ENCODE measurements at places on chromosomes 1 and 21.

DNA sequence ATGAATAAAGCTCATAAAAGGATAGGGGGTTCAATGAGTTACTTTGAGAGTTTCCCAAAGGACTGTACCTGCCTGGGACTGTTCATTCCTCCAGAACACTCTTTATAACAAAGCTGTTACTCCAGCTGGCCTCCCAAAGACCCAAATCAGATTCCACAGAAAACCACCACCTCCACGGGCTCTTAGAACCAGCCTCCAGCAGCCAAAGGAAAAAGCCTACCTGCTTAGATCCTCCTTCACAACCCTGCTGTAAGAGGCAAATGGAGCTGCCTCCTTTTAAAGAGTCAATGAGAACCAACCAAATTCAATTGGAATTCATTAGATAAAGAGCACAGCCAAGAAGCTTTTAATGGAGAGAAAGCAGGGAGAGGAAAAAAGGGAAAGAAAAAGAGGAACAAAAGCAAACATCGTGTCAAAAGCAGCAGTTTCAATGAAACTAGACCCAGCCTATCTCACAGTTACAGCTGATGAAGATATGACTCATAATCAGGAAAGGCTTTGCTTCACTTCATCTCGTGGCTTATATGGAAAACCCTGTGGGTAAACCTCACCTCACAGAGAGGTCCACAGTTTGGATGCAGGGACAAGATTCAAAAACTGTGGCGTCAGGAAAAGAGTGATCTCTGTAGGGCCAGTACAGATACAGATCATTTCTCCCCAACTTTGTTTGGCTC lies 27.8 kb upstream of the FMO4 start:
- no peak for DNase-seq

GRCh38 chr1:185917646-185918045 lies 183.5 kb downstream of the HMCN1 start:
- no peak for DNase-seq

GRCh38 chr1:239995281-239995680 lies 96.4 kb upstream of the FMN2 start:
- no peak for DNase-seq

GRCh38 chr1:191043066-191043465 lies 565.4 kb upstream of the BRINP3 start:
- DNase-seq: no peak
